ENCODE measurements at places on chromosomes 12 and 14.
A peak's percentile ranks its signal among the peaks of the same experiment; 100 is the strongest.

GRCh38 chr12:93441081-93441616, 598 bp downstream of the UBE2N start:
- DNase-seq, result peak; percentile 92

GRCh38 chr12:76031414-76032042, at the start of gene PHLDA1:
PHLDA1 (minus strand) TSS chr12:76031776.
- peak; percentile 95 for DNase-seq

DNA sequence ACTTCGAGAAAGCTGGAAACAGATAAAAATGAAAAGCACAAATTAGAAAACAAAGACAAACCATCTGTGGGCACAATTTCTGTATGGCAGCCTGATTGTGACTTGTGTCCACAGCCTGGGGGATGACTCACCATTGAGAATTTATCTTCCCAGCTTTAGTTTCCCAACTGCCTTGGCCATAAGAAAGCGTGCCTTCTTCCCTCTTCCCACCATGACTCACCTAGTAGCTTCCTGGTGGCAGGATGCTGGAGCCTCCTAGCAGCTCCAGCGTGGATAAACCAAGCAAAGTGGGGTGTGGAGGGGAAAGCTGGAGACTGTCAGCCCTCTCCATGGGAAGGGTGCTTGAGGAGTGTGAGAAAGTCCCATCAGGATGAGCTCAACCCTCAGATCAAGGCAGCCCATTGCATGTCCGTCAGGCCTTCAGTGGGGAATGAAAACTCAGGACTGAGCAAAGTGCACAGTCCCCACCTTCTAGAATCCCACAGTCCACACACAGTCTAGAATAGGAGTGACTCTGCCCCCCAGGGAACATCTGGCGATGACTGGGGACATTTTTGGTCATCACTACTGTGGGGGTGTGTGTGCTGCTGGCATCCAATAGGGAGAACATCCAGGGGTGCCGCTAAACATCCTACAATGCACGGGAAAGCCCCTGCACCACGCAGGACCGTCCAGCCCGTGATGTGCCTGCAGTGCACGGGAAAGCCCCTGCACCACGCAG, 22.4 kb upstream of the SERPINA6 start:
- DNase-seq, result peak; percentile 52

DNA sequence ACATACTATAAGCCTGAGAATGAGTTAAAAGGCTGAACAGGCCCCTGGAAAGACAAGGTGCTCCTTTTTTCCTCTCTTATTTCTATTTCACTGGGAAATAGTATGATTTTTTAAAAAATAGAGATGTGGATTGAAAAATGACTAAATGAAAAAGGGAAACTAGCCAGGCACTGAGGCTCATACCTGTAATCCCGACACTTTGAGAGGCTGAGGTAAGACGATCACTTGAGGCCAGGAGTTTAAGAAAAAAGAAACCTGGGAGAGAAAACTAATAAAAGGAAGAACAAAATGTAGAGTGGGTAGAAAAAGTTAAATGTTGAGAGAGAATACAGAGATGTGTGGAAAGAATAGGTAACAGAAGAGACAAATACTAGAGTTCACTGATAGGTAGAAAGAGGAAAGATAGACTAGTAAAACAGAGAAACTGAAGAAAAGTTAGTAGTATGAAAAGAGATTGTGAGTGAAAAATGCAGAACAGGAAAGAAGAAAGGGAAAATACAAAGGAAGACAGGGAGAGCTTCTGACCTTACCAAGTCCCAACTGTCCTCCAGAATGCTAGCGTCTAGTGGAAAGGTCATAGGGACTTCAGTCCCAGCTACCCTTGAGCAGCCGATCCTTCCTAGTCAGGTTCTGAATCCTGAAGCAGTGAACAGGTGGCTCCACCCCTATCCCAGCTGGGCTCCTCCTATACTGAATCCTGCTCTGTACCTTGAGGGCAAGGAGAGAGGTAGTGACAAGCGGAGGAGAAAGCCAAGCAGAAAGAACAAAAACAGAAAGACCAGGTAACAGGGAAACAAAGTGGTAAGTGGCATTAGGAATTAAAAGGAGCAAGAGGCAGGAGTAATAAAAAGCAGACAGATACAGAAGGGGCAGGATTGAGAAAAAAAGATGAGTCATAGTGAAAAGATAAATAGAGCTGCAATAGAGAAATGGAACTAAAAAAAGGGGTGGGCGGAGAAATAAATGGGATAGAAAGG, 7.3 kb downstream of the TMEM116 start:
- DNase-seq, result no peak

GRCh38 chr12:108211157-108211556, 82.1 kb downstream of the WSCD2 start:
- no peak for DNase-seq

DNA sequence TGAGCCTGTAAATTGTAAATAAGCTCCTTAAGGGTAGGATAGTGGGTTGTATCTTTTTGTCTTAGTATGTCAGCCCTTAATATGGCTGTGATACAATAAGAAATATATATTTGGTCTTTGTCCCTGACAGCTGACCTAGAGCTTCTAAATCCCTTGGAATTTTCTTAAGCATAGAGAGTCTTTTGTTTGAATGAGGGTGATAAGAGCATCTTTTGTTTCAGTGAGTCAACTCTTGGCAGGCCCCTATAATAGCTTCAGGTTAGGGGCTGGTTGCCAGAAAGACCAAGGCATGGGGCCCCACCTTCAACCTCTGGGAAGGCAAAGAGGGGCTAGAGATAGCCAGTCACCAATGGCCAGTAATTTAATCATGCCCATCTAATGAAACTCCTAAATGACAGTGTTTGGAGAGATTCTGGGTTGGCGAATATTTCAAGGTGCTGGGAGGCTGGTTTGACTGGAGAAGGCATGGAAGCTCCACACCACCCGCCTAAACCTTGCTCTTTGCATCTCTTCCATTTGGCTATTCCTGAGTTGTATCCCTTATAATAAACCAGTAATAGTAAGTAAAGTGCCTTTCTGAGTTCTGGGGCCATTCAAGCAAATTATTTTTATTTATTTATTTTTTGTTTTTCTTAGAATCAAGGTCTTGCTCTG, 10.5 kb downstream of the PALS1 start:
- no peak for DNase-seq

- no peak for DNase-seq
These were observed 227.4 kb downstream of the ALX1 start for GRCh38 chr12:85507456-85507855.

DNA sequence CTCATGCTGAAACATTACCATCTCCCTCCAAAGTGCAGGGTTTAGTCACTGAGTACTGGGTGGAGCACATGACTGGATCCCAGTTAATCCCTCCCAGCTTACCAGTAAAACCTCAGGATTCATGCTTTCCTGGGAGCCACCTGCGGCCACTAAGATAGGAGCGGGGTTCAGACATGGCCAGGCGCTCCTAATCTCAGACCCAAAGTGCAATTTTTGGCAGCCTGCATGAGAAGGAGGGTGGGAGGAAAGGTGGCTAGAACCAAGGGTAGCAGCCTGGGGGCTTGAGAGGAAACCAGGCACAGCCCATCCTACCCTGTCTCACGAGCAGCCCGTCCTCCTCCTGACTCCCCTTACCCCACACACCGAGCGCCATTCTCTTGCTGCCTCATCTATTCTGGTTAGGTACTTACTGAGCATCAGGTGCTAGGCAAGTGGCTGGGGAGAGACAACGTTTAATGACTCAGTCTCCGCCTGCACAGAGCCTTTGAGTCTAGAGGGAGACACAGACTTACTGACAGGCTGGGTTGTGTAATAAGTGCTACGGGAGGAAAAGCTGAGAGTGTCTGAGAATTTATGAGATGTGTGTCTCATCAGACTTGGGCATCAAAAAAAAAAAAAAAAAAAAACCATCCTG, 9.9 kb downstream of the GPRC5A start:
- peak; percentile 64 for DNase-seq

GRCh38 chr12:48340943-48341342, 9.8 kb downstream of the ZNF641 start:
- no peak for DNase-seq

DNA sequence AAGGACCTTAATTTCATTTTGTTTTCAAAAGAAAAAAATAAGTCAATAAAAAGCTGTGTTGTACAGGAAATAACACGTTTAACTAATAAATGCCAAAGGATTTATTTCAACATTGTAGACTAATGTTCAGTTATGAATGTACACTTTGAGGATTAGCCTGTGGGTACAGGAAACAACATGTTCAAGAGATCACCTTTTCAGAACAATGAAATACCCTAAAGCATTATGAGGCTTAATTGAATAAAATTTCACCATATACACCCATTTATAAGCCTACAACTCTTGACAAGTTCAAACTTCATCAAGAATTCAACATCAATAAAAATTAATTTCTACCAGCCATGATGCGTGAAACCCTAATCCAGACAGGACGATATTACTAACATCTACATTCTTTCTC, 56.6 kb upstream of the SLC6A15 start:
- DNase-seq, result no peak

- DNase-seq, result peak; percentile 50
These were observed 3.7 kb downstream of the UNC119B start for GRCh38 chr12:120713861-120714482.

- no peak for DNase-seq
These were observed 109.8 kb upstream of the GPHB5 start for GRCh38 chr14:63428486-63428885.

DNA sequence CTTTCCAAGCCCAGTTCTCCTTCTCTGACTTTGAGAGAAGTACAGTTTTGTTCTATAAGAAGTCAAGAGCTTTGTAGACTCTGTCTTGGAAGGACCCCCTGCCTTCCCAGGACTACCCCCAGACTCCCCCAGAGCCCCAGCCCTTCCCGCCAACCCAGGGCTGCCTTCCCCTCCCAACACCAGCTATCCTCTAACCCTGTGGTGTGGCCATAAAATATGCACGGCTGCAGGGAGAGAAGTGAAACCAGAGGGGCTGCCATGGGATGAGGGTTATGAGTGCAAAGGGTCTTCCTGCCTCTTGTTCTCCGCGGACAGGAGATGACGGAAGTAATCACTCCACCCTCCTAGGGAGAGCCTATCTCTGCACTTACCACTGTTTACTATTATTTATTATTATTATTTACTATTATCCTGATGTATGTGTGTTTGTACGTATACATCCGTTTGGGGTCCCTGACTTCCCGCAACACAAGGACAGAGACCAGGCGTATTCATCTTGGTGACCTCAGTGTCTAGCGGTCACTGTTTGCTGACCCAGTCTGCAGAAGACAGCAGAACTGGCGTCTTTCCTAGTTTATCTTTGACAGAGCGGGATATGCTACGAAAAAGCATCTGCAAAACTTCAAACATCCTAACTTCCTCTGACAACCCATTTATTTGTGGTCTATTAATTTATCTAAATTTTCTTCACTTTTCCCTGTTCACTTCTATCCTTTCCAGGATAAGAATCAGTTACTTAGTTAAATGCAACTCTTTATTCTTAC, 3.5 kb upstream of the SCNN1A start:
- no peak for DNase-seq

GRCh38 chr12:9669534-9669933, at the start of gene CLEC2D:
CLEC2D (plus strand) TSS chr12:9669713; CDS start chr12:9669735, 22 bp downstream.
- no peak for DNase-seq

DNA sequence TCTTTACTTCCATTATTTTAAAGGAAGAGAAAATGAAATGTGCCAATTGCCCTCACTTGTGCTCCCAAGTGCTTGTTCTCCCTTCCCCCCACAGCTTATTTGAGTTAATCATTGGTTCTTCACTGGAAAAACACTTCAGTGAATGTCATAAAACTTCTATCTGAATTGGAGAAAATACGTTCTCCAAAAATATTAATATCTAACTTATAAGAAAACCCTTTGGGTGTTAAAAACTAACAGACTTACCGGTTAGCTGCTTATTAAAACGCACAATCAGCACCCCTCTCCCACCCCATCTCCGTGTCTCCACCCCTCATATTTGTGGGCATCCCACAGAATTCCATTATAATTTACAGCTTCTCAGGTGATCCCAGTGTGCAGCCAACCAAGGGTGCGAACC, 31.7 kb downstream of the PLEKHA5 start:
- DNase-seq, result no peak

DNA sequence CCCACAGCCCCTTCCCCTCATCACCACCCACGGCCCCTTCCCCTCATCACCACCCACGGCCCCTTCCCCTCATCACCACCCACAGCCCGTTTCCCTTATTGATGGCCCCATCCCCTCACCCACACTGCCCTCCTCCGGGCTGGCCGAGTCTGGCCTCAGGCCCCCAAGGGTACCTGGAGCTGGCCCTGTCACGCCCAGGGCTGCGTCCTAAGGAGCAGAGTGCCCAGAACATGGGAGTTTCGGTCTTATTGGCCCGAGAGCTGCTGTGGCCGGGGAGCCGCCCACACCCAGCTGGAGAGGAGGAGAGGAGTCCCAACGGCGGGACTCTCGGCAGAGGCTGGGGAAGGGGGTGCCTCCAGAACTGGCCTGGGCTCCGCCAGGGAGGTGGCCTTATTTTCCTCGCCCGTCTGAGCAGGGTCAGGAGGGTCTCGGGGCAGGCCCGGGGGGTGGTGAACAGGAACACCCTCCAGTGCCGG, 182.3 kb downstream of the KIF26A start:
- DNase-seq, result no peak

GRCh38 chr14:79265366-79265946, 945.8 kb downstream of the DIO2 start:
- DNase-seq, result no peak

GRCh38 chr12:3453990-3454680, 36.9 kb upstream of the PRMT8 start:
- DNase-seq, result no peak

DNA sequence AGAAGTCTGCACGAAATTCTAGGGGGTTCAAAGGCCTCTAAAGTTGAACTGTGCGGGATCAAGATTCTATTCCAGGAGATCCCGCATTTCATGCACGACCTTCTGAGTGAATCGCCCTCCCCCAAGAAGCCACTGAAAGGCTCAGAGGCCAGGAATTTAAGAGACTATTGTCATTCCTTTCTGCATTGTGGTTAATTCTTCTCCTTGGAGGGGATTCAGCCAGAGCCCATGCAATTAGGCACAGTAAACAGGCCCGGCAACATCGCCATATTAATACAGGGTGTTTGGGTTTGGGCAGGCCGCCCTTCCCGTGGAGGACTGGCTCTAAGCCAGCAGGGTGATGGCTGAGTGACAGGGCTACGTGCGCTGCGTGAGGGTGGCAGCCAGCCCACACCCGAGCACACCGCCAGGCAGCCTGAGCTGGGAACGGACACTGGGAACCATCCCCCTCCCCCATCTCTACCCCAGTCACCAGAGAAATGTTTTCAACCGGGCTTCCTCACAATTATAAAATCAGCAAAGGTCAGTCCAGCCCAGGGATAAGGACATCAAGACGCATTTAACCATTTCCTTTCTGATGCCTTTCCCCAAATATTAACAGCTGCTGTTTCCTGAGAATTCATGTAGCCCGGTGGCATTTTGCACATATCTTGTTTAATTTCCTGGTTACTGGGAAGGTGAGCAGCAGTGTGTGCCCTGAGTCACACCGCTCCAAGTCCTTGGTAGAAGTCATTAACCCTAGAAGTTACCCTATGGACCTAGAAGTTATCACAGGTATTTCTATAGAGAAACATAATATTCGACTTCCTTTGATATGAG, 12.5 kb downstream of the EGLN3 start:
- DNase-seq, result no peak

- no peak for DNase-seq
These were observed 18.0 kb downstream of the TNFAIP2 start for GRCh38 chr14:103141117-103141796.

DNA sequence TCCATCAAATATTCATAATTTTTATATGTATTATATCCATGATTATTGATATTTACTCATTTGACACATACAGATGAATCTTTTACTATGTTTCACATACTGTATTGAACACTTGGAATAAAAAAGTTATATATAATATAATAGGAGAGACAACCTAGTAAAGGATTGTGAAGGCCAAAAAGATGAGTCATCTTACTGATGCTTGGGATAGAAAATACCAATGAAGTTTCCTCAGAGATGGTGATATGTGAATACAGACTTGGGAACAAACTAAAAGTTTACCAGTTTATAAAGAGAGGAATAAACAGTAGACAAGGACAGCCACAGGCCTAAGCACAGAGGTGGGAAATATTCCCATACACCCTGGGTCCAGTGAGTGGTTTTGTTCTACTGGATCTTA, 743.9 kb upstream of the FLRT2 start:
- DNase-seq, result no peak
